NCI-H1417 (cell line): ENCODE measurements at places on chromosomes 6 and 20.

- no peak for DNase-seq
Measured at GRCh38 chr20:32297439-32297838, 20.0 kb downstream of the KIF3B start.

DNA sequence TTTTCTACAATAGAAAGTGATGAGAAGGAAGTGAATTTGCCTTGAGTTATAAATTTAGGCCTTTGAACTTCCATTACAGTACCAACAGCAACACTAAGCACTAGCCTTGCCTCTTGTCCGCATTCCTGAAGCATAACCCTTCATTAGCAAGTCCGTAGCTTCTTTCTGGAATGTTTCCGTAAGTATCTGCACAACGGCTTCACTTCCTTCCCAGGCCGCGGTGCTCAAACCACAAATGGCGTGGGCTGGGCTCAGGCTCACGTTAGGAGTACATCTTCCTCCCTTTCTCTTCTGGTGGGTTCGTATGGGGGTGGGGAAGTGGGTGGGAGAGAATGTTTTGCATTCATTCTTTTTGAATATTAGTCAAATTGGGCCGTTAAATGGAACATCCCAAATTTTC is 193.8 kb upstream of the SNX9 start:
- DNase-seq: no peak

DNA sequence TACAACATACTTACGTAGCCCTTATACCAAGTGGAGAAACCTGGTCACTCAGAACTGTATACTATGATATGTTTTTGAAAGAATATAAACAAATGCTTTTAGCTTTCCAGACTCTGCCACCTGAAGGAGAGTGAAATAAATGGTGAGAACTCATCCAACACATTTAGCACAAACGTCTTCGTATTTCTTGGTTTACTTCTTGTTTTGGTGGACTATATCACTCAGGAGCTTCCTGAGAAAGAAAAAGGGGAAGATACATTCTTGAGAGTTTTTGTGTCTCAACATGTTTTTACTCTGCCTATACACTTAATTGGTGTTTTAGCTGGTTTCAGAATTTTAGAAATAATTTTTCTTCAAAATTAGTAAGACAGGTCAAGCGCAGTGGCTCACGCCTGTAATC is 19.4 kb upstream of the CTAGE9 start:
- no peak for DNase-seq

GRCh38 chr20:9467995-9468394 is 46.4 kb upstream of the LAMP5 start:
- peak; percentile 30 for DNase-seq

GRCh38 chr20:60570481-60571277 is 612.5 kb downstream of the CDH26 start:
- DNase-seq: peak; percentile 99

DNA sequence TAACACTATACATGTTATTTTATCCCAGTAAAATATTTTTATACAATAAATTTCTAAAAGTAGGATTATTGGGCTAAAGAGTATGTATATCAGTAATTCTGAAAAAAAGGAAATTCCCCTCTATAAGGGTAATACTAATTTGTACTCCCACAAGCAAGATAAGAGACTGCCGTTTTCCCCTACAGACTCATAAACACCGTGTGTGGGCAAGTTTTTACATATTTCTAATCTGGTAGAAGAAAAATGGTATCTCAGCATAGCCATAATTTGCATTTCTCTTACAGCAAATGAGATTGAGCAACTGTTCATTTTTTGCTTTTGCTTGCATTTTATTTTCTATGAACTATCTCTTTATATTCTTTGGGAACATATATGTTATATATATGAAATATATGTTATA is 26.0 kb upstream of the MYMX start:
- no peak for DNase-seq

DNA sequence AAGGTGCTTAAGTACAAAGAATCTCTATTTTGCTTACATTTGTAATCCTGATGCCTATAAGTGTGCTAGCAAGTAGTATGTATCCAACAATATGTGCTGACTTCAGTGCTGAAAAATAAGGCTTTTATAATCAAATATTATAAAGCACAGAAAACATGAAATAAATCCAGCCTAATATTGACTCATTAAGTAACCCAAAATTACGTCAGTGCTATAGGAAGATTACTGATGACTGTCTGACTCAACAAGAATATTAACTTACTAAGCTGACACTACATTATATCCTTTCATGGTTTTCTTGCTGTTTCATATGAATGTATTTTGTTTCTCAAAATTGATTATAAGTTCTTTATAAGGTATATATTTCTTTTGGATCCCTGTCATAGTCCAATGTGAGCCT is 76.1 kb downstream of the ME1 start:
- no peak for DNase-seq

DNA sequence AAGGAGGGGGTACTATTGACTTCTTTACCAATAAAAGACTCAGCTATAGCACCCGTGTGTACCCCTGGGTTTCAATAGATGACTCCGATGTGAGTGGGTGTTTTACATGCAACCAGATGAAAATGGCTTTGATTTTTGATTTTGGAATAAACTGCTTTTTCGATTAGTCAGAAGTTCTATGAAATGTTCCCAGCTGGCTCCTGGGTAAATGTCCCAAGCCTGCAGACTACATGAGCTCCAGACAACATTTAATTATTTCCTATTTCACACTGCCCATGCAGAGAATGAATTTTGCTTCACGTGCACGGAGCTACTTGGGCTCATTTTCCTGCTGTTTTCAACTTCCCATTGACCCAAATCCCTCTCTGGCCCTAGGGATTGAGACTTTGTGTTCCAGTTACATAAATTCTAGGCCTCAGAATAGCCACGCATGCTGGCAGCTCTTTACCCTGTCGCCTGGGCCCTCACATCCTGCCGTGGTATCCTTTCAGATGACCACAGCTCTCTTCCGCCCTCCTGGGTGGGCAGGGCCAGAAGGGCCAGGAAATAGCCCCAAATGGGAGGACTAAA is 59.7 kb downstream of the GPR6 start:
- DNase-seq: no peak

DNA sequence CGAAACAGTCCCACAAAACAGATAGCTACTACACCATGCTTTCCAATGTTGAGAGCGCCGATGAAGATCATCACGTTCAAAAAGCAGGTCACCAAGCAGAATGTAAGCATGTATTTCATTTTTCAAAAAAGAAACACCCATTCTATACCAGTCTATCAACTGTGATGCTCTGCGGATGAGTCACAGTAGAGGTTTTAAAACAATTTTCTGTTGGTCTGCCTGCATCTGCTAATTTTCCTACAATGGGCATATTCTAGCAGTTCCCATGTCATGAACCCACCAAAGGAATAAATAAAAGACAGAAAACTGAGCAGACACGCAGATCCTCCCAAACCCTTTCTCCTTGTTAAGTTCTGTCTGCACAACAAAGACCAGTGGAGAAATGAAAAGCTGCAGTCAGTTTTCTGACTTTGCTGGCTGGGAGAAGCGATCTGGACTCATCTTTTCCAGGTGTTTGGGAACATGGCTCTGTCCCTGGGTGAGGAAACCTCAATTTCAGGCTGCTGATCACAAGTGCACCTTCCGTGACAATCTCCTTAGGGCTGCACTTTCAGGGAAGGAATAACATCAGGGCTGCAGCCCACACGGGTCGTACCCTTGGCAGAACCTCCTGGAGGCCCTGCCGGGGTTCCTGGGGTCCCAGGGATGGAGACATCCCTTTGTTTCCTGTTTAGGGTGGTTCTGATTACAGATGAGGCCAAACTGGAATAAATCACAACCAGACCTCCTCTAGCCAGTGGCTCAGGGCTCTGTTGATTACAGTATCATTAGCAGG is 200.1 kb downstream of the BMP7 start:
- DNase-seq: no peak

DNA sequence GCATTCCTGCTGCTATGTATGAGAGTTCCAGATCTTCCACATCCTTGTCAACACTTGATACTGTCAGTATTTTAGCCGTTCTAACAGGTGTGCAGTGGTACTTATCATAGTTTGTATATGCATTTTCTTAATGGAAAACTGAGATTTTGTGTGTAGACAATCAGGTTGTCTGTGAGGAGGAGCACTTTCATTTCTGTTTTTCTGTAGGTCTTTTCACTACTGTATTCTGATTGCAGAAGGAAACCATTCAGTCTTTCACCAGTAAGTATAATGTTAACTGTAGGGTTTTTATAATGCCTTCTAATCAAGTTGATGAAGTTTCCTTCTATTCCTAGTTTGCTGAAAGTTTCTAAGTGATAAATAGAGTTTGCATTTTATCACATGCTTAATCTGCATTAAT is 107.5 kb downstream of the C6orf58 start:
- DNase-seq: no peak

- DNase-seq: no peak
Measured at GRCh38 chr6:52904562-52905279, 4.8 kb downstream of the GSTA3 start.

DNA sequence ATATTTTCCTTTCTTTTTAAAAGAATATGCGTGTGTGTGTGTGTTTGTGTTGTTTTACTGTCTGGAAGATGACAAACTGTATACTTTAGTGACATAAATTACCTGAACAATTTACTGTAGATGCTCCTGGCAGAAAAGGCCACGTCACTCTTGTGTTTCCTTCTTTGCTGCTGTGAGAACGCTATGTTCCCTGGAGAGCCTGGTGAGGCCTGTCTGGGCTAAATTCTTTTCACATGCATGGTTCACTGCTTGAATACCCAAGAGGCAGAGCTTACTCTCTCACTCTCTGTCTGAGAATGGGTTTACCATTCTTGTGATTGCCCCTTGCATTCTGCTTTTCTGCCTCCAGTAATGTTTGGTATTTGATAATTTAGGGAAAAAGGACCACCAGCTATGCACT is 64.3 kb downstream of the EDN1 start:
- no peak for DNase-seq

DNA sequence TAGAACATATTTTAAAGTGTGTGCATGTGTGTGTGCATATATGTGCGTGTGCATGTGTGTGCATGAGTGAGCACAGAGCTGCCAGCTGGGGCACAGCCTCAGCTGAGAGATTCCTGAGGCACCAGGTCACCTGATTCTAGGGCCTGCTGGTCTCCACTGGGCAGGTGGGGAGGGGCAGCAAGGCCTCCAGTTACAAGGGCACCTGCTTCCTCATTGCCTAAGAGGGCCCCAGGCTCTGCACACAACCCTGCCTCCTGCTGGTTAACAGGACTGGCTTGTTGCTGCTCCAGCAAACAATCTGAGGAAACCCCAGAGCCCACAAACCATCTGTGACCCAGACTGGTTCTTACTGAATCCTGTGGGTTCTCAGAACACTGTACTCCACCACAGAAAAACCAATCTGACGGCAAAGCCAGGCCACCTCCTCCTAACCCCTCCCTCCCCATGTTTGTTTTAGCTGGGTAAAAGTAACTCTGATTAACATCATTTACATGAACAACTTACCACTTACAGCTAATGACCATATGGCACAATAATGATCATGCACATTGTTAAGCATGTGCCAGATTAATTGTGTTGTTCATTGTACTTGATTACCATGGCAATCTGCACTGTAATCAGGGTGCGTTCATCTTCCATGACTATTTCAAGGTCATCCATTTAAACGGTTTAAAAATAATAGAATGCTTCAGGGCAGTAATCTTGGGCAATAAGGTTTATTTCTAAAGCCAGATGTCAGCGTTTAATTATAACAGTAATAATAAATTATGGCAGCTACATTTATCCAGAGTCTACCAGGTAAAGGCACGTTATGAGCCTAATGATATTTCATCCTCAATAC is 23.1 kb upstream of the UBE2J1 start:
- DNase-seq: peak; percentile 98

GRCh38 chr20:23125159-23125558 is 39.0 kb upstream of the CD93 start:
- peak; percentile 68 for DNase-seq

GRCh38 chr6:20693466-20694063 is 159.3 kb downstream of the CDKAL1 start:
- no peak for DNase-seq

DNA sequence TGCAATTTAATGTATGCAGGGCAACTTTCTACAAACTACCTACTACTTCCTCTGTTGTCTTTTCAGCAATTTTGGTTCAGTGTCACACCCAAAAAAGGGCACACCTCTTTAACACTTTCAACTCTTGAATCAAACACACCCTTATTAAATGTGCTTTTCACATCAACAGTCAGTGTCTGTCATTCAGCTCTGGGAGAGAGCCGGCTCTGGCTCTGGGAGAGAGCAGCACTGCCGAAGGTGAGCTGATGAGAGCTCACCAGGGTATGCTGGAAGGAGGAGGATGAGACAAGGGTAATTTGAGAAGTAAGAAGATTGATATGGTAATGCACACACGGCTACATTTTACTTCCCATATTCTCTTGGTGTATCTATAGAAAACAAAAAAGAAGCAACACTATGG is 134.3 kb downstream of the RTN4IP1 start:
- DNase-seq: no peak

DNA sequence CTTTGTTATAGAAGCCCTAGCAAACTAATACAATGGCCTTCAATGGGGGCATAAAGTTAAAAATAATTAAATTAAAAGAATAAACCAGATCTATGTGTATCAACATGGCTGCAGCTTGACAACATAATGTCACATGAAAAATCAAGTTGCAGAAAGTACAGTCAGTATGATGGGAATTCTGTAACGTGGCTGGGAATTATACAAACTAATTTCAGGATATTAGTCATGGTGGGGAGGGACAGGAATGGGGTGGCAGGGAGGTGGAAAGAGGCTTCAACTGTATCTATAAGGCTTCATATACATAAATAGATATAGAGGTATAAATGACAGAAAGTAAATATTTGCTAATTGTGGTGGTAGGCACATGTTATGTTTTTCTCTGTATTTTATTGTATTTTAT is 107.1 kb downstream of the UNC5CL start:
- no peak for DNase-seq

- no peak for DNase-seq
Measured at GRCh38 chr6:72624557-72625160, 2.8 kb downstream of the KCNQ5 start.

- no peak for DNase-seq
Measured at GRCh38 chr6:164216368-164216767, 801.9 kb downstream of the QKI start.

- no peak for DNase-seq
Measured at GRCh38 chr6:132749111-132749510, 8.6 kb downstream of the VNN2 start.

GRCh38 chr6:113558431-113558830 is 298.7 kb upstream of the MARCKS start:
- no peak for DNase-seq

- DNase-seq: no peak
Measured at GRCh38 chr6:109912118-109912517, 66.0 kb upstream of the GPR6 start.

DNA sequence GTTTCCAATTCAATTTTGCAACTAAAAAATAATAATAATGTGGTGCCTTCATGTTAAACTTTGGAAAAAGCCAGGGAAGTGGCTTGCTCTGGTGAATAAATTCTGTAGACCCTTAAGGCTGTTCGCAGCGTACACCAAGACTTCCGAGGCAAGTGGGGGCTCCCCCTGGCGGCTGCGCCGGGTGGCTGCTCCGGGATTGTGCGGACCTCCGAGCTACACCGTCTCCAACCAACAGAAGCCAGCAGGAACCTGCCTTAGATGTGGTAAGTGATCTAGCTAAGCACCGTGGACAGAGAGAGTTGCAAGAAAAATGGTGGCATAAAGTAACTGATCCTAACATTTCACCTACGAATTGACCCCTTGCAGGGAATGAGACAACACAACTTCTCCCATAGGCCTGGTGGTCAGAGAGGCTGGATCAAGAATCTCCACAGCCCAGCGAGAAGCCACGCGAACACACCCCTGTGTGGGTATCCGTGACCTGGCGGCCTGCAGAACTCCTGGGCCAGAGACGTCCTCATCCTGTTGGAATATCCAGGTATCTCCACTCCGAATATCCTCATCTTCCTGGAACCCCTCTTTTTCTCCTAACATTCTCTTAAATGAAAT is 69.6 kb downstream of the TBXT start:
- DNase-seq: peak; percentile 17

GRCh38 chr6:157728183-157728881 is 94.7 kb upstream of the SNX9 start:
- no peak for DNase-seq
